ENCODE measurements at places on chromosomes 3 and 15.
A peak's percentile ranks its signal among the peaks of the same experiment; 100 is the strongest.

DNA sequence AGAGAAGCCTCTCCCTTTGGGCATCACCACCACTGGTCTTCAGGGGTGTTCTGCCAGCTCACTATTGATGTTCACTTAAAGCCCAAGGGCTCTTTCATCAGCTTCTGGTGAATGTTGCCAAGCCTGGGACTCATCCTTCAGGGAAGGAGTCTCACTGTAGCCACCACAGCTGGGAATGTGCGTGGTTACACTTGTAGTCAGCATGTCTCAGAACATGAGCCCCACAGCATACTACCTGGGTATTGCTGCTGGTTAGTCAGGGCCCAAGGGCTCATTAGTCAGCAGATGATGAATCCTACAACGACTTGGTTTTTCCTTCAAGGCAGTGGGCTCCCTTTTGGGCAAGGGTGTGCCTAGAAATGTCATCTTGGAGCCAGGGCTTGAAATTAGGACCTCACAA is 412.9 kb downstream of the VGLL3 start:
- no peak for DNase-seq

- DNase-seq: peak; percentile 67
Observed at GRCh38 chr15:30991255-30992235, at the start of gene MTMR10. MTMR10 (minus strand) TSS chr15:30991628; CDS start chr15:30991506, 122 bp downstream.

DNA sequence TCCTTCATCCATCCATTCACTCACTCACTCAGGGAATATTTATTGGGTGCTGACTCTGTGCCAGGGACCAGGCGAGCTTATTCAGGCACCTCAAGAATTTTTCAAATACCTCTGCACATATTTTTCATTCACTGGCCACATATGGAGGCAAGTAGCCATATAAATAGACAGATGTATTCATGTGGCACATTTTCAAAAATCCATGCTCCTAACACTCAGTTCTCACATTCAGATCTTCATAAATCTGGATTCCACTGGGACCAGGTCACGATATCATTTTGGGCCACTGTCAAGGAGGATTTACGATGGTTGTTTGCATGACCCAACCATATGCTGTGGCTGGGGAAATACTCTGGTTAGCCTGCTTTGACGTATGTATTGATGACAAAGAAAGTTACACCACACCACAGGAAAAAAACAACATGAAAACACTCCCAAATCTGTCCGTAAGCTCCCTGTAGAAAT is 241.8 kb upstream of the LRTM1 start:
- no peak for DNase-seq

- no peak for DNase-seq
Observed at GRCh38 chr3:127284258-127284657, 3.6 kb downstream of the PRR20G start.

DNA sequence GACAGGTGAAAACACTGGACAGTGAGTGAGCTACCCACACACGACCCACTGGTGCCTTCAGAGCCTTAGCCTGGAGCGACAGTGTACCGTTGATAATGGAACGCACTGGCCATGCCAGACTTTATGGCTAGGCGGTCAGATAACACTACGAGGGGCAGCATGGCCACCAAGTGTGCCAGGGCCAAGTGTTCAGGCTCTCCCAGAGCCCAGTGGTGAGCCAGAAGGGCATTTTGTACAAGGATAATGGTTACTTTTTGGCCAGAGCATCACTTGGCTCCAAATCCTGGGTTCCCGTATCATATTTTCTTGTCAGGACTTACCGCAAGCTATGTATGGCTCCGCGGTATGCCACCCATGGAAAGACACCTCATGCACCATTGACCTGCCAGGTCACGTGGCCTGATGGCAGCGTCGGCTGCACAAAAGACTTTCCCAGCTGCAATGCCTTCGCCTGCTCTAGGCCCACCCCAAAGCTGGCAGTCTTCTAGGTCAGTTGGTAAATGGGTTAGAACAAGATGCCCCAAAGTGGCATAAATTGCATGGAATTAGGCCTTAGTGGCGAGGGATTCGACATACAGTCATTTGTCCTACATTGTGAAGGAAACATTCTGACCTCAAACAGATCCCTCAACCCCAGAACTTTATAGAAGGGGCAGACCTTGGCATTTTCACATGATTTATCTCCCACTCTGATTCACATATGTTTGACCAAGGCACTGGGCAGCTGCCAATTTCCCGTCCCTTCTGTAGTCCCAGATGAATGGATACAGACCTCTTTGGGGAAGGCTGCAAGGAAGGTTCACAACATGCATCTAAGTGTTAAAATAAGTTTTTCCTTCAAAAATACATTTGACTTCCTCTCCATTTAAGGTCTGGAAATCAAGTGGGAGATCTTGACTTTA is 12.2 kb upstream of the SLC28A1 start:
- no peak for DNase-seq

DNA sequence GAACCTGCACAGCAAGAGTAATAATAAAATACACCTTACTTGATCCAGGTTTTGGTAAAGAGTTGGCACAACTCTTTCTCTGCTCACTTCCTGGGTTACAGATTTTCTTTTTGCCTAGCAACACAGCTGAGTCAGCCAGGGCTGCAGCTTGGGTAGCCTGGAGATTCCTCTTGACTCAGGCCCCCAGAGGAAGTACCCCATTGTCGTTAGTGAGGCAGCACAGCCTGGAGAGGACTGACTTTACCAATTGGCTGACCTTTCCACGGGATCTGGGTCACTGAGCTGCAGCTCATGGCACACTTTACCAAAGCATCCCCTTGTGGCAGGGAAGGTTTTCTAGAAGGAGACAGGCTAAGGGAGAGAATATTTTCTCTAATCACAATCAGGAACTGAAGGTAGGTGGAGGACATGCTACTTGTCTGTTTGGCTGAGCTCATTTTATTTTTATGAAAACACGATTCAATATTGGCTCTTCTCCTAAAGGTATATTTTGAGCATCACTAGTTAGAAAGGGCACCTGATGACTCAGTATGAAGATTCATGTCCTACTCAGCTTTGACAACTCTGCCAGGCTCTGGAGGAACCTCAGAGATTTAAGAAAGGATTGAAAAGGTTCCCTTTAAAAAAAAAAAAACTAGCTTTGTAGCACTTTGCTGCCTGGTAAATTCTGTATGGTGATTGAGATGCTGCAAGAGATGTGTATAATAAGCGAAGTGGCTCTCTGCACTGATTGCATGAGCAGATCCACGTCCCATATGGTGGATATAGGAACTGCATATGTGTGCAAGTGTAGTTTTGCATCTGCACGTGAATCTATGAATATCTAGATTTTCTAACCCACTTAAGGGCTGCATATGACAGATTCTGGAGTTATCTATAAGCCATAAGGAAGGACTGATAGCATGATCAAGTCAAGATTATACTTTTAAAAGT is 124.8 kb downstream of the CHDH start:
- DNase-seq: no peak

DNA sequence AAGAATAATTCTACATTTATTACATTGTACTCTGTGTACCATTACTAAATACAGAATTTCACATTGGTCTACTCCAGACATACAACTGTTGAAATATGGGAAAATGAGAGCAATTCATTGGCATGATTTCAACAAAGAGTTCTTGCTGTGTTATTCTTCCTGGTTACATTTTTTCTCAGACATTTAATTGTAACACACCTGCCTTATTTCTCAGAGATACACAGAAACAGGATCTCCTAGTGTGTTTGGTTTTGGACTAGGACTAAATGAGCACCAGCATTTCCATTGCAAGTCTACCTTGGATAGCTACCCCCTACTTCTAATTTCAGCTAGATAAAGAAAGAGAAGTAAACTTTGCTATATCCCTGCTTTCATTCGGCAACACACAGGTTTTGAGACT is 274.3 kb upstream of the CNTN4 start:
- no peak for DNase-seq
